Chondrocyte (in vitro differentiated cells): ENCODE measurements at places on chromosomes 1 and 21.

DNA sequence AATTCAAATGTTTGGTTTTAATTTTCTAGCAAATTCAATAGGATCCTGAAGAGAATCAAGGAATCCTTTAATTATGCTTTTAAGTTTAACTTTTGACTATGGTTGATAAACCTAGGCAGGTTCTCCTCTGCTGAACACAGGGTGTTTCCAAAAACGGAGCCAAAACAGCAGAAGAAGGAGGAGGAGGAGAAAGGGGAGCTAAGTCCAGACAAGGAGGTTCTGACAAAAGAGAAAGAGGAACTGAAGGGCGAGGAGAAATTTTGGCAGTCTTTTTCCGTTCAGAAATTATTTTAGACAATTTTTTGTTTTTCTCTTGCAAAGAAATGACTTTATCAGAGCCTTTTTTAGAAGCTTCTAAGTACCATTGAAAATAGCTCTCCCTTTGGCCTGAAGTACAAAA is 33.2 kb upstream of the FNBP1L start:
- peaks cover 7% of the 10 kb centered on the region for H3K4me1 ChIP-seq
- H3K27me3 ChIP-seq = no peaks in the 10 kb centered on the region
- no peak overlapping the region for H3K4me3 ChIP-seq
- H3K27ac ChIP-seq = no peak overlapping the region

DNA sequence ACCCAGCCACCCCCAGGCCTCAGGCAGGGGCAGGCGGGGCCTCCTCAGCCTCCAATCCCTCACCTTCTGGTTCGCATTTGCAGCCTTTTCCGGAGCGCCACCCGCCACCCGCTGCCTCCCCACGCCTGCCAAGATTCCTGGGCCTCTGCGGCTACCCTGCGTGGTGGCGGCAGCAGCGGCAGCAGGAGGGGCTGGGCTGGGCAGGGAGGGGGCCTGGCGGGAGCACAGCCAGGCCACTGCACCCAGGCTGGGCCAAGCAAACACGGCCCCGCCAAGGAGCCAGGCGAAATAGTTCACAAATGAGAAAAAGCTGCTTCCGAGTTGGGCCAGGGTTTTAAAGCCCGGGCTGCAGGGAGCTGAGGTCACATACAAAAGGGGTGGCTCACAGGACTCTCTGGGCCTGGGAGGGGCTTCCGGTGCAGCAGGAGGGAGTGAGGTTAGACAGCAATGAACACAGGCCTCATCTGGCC is 9.8 kb downstream of the COL8A2 start:
- no peaks in the 10 kb centered on the region for H3K27me3 ChIP-seq
- peaks cover 46% of the 10 kb centered on the region for H3K4me1 ChIP-seq
- no peak for DNase-seq
- peak overlapping the region; percentile 87 for H3K27ac ChIP-seq
- peak overlapping the region; percentile 25 for H3K4me3 ChIP-seq

DNA sequence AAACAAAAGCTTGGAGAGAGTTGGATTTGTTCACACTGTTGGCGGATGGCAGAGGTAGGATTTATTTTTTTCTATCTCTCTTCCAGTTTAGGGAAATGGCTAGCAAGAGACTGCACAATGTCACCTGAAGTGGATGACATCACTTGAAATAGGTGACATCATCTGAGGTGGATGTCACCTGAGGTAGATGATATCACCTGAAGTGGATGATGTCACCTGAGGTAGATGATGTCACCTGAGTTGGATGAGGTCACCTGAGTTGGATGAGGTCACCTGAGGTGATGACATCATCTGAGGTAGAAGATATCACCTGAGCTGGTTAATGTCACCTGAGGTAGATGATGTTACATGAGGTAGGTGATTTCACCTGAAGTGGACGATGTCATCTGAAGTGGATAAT is 413.4 kb downstream of the DSCAM start:
- no peaks in the 10 kb centered on the region for H3K36me3 ChIP-seq
- no peak overlapping the region for H3K4me3 ChIP-seq
- no peak for DNase-seq
- no peaks in the 10 kb centered on the region for H3K4me1 ChIP-seq
- H3K27ac ChIP-seq = no peak overlapping the region

- no peaks in the 10 kb centered on the region for H3K36me3 ChIP-seq
- no peaks in the 10 kb centered on the region for H3K27me3 ChIP-seq
- H3K4me3 ChIP-seq = peak overlapping the region; percentile 57
- no peak for DNase-seq
These were observed 406 bp downstream of the HTR1D start for GRCh38 chr1:23216771-23217420.
